Keratinocyte (primary cell): ENCODE measurements at places on chromosomes 3 and 15.

DNA sequence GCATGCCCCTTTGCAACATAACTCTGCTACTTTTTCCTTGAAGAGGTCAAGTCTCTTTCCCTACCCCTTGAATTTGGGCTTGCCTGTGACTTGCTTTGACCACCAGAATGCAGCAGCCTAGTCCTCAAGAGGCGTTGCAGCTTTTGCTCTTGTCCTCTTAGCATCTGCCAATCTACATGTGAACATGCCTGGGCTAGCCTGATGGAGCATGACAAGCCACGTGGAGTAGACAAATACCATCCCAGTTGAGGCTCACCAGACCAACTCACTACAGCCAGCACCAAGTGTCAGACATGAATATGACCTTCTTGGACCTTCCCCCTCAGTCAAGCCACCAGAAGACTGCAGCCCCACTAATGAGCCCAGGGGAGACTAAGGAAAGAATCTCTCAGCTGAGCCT, 32.9 kb downstream of the AMOTL2 start:
- DNase-seq: no peak

GRCh38 chr3:147509448-147509847, 100.3 kb downstream of the ZIC1 start:
- DNase-seq: no peak

GRCh38 chr3:9732080-9732739, 675 bp downstream of the BRPF1 start:
- no peak for DNase-seq

- no peak for DNase-seq
Measured at GRCh38 chr15:59976480-59977271, 27.4 kb upstream of the FOXB1 start.

- peak; percentile 7 for DNase-seq
Measured at GRCh38 chr3:63067999-63068645, 192.9 kb upstream of the CADPS start.

DNA sequence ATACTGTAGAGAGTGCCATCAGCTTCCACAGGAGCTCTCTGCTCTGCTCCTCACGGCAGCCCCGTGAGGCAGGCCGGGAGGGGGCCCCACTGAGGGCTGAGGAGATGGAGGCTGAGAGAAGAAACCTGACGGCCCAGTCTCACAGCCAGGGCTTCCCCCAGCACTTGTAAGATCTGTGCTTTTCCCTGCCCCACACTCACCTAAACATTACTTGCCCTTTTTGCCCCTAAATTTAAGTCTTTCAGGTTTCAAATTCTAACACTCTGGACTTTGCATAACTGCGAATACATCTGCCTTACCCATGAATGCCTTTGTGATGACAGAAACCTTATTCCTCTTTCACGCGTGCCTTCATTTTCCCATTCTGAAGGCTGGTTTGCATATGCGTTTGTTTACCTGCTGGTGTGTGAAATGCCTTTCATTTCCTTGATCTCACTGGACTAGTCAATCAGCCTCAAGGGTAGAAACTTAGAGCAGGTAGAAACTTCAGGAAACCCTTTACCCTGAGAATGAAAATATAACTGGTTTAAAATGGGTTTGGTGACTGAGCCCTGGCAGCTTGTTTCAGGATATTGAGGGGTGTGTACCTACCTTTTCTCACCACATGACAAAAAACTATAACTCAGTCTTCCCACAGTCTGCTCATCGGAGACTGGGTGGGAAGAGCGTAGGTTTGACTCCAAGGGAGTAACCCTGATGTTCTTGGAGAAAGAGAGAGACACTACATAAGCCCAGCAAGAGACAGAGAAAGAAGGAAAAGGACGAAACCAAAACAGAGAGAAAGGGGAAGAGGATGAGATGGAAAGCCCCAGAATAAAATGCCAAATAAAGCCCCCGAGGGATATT, 20.1 kb downstream of the SLC12A8 start:
- no peak for DNase-seq

DNA sequence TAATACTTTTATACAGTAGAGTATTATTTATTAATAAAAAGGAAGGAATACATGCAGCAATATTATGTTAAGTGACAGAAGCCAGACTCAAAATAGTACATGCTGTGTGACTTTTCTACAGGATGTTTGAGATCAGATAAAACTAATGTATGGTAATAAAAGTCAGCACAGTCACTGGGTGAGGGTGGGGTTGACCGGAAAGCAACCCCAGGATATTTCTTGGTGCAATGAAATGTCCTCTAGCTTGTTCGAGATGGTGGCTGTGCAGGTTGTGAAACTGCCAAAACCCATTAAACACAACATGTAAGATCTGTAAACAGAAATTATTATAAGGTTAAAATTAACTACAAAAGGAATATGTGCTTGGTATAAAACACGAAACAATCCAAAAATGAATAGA, 20.8 kb upstream of the ALDH1L1 start:
- no peak for DNase-seq

DNA sequence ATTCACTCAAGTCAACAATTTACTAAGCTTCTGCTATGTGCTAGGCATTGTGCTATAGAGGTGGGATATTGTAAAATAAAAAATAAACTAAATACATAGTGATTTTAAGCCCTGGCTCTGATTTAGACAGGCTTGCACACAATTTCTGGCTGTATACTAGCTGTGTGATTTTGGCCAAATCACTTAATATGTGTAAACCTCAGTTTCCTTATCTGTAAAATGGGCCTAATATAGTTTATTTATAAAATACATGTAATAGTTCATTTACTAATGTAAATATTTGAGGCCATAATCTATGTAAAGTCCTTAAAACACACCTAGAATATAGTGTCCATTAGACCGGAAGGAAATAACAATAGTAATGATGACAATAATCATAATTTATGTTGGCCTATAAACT, 363.1 kb downstream of the CLSTN2 start:
- no peak for DNase-seq

DNA sequence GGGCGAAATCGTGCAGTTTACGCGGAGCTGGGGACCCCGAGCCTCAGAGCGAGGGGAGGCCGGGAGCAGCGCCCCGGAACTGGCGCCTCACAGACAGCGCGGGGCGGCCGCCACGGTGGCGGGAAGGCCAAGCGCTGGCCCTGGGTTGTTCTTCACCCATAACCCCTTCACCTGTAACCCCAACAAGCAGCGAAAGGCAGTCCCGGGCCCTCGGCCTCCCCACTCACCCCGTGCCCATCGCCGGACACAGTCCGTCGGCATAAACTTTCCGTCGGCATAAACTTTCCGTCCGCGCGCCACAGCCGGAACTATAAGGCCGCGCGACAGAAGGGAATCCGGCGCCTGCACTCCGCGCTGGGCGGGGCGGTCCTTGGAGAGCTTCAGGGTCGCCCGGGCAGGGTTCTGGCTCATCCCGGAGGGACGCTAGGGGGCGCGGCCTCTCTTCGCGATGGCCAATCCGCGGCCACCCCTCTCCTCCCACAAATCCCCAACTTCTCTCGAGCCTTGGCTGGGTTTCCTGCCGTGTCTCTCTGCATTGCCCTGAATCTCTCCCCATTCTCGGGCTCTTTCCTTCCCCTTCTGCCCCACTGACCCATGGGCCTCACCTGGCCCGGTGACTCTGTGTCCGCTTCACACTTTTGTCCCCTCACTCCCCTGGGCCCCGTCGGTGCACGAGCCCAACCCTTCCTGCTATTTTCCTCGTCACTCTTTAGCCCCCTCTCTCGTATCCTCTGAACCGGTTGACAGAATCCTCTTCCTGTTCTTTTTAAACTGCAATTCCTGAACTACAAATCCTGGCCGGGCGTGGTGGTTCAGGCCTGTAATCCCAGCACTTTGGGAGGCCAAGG, at the start of gene INTS14:
TSS of gene INTS14 (minus strand) at position 261 of the 848 bp plus-strand sequence. CDS start 3,751 bp downstream, outside the sequence.
- peak; percentile 40 for DNase-seq

- no peak for DNase-seq
Measured at GRCh38 chr15:73800662-73801345, 47.7 kb upstream of the INSYN1 start.

GRCh38 chr15:100812802-100813201, 66.8 kb upstream of the ALDH1A3 start:
- no peak for DNase-seq

DNA sequence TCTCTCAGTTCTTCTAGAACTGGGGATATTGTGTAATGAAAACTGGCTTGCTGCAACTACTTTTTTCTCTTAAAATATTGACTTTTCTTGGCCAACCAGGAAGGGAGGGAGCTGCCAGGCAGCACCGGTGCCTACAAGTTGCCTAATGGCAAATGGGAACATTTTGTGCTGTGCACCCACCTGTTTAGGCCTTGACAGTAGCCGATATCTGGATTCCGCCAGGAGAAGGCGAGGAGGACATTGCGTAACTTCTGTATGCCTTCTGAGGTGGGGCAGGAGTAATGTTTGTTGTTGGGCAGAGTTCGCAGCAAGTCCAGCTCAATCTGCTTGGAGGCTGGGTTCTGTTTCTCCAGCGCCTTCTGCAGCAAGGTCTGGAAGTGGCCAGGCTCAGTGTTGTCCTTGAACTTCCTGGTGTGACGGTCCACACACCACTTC, 64.9 kb downstream of the TBC1D2B start:
- DNase-seq: no peak

GRCh38 chr3:10674578-10674977, 141.4 kb upstream of the SLC6A11 start:
- DNase-seq: no peak

DNA sequence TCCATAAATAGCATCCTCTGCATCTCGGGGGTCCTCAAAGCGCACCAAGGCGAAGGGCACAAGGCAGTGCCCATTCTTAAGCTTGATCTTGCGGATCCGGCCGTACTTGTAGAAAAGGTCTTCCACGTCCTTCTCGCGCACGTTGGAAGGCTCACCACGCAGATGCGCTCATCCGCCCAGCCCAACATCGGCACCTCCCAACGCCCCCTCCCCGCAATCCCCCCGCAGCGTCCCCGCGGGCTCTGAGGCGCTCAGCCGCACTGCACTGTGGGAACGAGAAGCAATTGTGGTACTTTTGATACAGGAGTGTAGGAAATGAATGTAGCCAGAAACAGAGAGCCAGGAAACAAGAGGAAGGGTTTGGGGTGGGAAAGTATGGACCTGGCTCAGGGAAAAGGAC, 17.5 kb downstream of the AP3B2 start:
- no peak for DNase-seq

DNA sequence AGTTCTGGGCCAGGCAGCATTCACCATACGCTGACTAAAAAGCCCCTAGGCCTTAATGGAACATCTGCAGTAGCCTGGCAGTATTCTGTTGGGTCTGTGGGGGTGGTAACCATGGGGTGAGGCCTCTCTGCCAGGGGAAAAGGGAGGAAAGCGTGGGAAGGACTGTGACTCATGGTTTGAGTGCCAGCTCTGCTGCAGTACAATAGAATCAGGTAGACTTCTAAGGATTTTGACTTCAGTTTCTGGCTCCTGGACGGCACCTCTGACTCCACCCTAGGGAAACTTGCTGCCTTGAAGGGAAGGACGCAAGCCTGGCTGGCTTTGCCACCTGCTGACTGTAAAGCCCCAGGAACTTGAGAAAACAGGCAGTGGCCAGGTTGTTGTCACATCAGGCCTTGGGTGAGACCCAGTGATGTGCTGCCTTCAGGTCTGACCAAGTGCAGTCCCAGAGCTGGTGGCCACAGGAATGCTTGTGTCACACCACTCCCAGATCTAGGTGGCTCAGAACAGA, 148.6 kb downstream of the SUCNR1 start:
- peak; percentile 65 for DNase-seq

GRCh38 chr15:68679961-68680371, 101.2 kb downstream of the CORO2B start:
- no peak for DNase-seq

DNA sequence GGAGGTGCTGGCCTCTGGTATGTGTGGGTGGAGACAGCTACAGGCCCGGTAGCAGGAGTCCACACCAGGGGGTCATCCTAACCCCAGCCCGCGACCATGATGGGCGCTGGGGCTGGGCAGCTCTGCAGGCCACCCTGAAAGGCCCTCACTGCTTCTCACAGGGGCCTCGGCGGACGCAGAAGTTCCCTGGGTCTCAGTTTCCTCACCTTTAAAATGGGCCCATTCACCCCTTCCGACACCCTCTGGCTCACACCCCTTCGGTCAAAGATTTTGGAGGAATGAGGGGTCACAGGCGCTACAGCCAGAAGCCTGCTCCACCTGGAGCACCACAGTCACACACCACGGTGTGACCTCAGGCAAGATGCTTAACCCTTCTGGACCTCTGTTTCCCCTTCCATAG, 8.0 kb downstream of the PLXND1 start:
- no peak for DNase-seq

DNA sequence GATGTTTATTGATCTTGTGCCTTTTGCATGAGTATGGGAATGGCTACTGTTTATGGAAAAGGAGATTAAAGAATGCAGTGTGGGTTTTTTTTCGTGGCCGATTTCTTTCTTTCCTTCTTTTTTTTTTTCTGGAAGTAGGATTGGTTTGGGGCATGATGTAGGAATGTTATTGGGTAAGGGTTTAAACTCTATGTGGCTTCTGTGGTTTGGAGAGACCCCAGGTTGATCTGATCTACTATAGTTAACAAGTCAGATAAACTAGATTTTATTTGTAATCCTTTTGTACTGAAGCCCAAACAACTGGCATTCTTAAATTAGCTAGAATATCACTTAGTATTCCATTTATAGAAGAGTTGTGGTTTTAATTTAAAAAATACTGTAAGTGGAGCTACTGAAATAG, 304.8 kb downstream of the LPP start:
- DNase-seq: no peak

- no peak for DNase-seq
Measured at GRCh38 chr3:179265875-179266274, 15.0 kb upstream of the KCNMB3 start.

- no peak for DNase-seq
Measured at GRCh38 chr15:29825227-29825626, 3.0 kb upstream of the TJP1 start.

GRCh38 chr3:108453565-108453964, 56.8 kb downstream of the MYH15 start:
- no peak for DNase-seq

- DNase-seq: no peak
Measured at GRCh38 chr3:44363591-44363990, 25.0 kb downstream of the TCAIM start.

DNA sequence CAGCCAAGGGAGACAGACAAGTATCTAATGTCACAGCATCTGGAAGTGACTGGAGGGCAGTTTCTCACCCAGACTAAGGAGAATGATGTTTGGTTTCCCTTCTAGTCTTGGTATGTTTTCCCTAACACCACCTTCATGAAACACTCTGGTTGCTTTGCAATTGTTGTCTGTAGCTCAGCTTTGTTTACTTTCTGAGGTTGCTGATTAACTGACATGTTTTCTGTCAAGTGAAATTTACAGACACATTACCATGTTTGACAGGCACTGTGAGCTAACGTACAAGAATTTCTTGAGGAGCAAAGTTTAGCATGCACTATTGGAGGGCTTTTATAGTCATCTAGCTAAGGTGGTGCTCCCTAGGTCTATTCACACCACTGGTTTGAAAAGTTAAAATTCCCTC, 131.6 kb upstream of the NECTIN3 start:
- DNase-seq: no peak
